NCI-H1092 (cell line): ENCODE measurements at places on chromosomes 7 and 10.
A peak's percentile ranks its signal among the peaks of the same experiment; 100 is the strongest.

DNA sequence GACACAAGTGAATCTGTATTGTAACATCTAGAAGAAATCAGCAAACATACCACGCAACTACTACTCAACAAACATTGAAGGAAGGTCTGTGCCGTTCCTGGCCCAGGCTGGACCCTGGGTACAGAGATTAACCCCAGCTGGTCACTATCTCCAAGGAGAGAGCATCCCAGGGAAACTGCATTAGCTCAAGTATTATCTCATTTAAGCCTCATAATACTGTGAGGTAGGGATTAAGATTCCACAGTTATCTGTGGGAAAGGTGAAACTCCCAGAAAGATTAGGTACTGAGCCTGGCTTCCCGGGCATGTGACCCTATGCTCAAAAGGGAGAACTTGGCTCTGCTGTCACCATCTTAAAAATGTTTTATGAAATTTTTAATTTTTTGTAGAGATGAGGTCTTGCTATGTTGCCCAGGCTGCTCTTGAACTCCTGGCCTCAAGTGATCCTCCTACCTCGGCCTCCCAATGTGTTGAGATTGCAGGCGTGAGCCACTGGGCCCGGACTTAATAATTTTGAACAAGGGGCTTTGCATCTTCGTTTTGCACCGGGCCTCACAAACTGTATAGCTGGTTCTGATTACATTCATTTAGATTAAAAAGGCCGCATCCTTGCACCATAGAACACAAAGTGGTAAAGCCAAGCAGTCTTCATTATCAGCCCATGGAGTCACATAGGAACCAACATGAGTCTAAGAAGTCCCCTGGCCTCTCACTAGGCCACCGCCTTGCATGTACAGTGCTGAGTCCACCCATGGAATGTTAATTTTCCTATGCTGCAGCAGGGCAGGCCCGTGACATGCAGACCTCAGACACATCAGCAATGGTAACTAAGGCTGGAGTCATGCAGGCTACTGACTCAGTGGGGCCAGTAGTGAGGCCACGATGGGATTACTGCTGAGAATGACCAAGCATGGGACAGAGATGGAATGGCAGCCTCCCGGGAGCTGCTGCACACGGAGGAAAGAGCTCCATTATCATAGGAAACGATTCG, 5.5 kb upstream of the CTBP2 start:
- no peak for DNase-seq

DNA sequence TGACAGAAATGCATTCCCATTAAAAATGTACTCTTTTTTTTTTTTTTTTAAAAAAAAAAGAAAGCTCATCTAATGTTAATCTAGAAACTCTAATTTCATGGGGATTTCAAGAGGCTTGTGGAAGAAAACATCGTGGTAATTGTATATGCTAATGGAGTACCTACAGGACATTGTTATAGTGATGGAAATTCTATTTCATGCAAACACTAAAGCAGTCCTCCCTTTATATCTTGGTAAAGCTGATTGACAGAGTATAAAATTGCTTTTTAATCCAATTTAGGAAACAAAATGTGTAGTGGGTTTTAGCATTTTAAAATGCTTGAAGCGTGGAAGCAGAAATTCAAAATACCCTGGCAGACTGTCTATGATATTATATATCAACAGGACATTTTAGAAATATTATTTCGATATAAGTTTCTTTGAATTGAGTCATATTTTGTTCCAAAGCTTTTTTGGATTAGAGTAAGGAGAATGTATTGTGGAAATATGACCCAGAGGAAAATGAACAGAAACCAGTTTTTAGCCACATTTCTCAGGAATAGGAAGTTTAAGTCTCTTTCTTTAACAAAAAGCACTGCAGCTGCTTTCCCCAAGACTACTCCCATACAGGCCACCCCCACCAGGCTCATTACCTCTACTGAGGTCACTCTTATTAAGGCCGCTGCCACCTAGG, 121.9 kb downstream of the WNT2 start:
- DNase-seq, result no peak

- no peak for DNase-seq
Observed at GRCh38 chr10:106540645-106541044, 623.9 kb downstream of the SORCS1 start.

DNA sequence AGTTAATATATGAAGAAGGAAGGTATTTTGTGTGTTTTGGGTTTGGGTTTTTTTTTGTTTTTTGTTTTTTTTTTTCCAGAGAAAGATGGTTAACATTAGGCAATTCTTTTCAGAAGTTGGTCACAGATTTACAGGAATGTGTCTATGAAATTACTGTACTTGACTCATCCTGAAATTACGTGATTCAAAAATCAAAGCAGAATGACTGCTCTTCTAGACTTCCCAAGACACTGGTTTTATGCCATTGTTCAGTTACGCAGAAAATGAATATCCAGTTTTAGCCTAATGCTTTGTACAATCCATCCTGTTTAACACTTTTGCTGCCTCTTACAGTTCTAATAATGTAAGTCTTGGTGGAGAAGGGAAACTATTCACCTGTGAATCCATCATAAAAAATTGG, 39.7 kb upstream of the CELF2 start:
- DNase-seq, result no peak

GRCh38 chr7:92150450-92151017, 16.3 kb upstream of the CYP51A1 start:
- DNase-seq, result no peak

- DNase-seq, result peak; percentile 28
Observed at GRCh38 chr7:22563621-22564241, 63.7 kb upstream of the STEAP1B start.

DNA sequence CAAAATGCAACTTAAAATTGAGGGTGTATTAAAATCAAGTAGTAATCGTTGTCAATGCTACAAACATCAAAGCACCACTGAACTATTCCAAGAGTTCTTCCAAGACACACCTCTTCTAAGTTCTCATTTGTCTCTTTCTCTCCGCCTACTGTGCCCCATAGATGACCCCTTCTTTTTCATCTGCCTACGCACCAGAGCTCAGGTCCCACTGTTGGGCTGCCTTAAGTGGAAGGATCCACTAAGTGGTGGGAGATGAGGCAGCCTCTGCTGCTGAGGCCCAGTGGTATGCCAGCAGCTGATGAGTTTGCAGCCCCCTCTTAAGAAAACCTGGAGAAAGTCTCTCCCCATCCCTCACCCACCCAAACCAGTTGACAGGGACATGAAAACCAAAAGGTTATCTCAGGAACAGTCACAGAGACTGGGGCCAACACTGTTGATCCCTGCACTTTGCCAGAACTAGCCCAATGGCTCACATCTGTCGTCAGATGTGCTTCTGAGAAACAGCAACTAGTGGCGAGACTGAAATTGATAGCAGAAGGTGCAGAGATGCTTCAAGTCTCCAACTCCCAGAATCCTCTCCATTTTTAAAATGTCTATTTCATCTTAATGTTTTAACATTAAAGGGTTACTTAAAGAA, 88.4 kb downstream of the CHCHD3 start:
- no peak for DNase-seq

DNA sequence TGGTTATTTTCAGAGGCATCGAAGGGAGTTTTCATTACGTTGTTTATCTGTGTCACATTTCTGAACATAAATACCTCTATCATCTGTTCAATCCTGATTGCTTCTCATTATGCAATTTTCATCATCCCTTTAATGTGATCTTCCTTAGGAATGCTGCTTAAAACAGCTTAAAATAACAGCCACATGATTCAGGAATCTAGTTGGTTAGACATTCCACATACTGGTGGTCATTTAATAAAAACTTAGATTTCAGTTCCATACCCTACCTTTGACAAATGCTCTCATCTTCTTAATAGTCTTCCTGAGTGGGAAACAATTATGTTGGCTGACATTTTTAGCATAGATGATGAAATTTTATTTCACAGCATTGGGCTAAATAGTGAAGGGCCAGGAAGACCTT, 191.3 kb upstream of the CDCA7L start:
- DNase-seq, result no peak

GRCh38 chr10:132526676-132527075, 10.9 kb upstream of the INPP5A start:
- no peak for DNase-seq

DNA sequence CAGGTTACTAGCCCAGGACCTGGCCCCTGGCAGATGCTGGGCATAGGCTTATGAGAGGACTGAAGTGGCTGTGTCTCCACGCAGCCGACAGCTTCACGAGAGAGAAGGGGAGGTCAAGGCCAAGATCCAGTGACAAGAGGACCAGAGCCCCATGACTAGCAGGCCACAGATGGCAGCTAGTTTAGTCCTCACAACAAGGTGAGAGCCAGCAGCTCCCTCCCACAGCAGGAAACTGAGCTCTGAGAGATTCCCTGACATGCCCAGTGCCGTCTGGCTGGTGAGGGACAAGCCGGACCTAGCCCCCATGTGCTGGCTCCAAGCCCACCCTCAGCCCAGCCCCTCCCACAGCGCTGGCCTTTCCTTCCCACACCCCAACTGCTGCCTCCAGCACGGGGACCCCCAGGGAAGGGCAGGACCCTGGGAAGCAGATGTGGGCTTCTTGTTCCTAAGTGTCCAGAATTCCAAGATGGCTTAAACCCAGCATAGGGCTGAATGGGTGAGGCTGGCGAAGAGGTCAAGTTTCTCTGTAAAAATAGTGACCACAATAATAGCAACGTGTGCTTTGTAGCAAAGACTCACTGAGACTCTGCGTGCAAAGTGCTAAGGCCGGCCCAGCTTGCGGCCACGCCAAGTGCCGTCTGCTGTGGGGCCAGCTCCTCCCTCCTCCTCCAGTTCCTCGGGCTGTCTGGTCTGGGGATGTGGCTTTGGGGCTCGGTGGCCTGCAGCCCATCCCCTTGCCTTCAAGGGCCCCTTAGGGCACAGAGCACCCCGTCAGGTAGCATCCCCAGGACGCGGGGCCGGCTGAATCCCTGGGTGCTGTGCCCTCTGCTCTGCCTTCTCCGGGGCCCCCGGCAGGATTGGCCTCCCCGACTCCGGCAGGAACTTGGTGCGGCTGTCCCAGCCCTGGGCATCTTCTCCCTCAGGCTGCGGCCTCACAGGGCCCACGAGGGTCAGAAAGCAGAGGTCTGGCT, 7.8 kb upstream of the FAM20C start:
- no peak for DNase-seq

DNA sequence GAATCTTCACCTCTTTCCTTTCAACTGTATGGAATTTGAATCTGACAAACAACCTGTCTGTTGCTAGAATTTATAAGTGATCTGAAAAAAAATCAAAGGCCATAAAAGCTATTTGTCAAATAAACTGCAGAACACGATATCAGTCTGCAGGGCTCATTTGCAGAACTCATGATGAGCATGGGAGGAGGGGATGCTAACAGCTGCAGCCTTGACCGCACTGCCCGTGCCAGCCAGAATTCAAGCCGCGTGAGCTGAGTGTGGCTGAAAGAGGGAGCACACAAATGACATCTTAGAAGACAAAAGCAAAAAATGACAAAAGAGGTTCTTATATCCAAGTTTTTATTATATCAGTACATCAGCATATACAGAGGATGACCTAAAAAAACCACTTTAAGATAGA, 15.7 kb downstream of the LRRTM3 start:
- DNase-seq, result no peak

DNA sequence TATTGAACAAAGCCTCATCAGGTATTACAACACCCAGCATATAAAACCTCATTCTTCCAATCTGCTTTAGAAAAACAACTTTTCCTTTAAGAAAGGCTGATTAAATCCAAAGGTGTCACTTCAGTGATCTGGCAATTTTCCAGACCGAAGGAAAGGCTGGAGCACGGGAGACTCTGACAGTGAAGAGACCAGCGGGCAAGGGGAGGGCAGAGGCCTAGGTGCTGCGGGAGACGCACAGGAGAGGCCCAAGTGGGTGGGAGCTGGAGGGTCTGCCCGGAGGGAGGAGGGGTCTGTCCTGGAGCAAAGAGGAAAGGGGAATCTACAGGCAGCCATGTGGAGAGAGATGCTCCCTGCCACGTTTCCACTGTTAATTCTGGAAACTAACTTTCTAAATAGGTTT, 24.3 kb upstream of the PPP2R2D start:
- no peak for DNase-seq

- no peak for DNase-seq
Observed at GRCh38 chr10:76874176-76874575, 763.4 kb downstream of the KCNMA1 start.

GRCh38 chr7:155796381-155797261, 15.6 kb downstream of the SHH start:
- DNase-seq, result no peak

DNA sequence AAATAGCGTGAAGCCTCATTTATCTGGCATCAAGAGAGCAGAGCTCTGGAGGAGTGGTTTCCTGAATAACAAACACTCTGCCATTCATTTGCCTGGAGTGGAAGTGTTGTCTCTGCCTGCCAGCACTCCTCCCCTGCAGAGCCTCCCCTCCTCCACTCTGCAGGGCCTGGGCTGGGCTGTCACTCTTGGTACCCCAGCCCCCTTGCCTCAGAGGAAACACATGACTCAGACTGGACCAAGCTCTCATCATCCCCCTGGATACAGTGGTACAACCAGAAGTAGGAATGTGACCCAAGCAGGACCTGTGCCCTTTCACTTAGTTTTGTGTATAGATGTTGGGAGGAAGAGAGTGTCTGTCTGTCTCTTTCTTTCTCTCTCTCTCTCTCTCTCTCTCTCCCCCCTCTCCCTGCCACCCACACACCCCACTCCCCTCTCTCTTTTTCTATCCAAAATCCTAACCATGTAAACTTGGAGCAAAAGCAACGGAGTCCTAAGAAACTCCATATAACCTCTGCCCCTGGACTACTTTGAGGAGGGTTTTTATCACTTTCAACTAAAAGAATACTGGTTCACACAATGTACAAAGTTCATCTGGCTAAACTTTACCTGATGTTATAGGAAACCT, 43.9 kb downstream of the DOCK4 start:
- peak; percentile 66 for DNase-seq

DNA sequence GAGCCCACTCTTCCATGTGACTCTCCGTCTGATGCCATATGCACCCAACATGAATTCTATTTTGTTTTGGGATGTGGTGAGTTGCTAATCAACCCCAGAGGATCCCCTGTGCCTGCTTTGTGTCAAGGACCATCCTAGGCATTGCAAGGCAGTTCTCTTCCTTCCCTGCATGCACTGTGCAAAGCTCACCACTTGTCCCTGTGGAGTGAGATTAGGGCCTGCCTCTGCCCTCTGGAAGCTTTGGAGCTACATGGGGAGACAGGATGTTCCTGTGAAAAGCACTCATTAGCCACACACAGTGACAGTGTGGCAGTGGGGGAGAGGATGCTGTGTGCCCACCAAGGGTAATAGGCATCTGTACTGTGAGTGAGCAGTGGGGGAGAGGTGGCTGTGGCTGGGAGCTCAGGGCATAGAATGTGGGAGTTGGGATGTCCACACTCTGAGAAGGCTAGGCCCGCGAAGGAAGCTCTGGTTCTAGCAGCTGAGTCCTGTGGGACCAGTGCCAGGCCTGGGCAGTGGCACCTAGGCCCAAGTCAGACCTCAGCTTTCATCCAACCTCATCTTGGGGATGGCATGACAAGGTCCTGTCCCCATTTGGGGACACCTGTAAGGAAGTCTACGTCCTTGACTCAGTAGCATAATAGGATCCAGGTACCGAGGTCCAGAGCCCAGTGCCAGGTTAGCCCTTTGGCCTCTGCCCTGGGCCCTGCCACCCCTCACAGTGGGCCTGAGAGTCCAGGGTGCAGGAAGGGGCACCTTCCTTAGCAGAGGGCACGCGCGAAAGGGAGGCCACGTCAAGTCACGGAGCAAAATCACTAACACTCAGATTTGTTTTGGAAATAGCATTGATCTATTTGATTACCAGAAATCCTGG, 6.6 kb downstream of the ADRA2A start:
- no peak for DNase-seq
